CD4-positive, CD25-positive, alpha-beta regulatory T cell (primary cell): ENCODE measurements at places on chromosomes 5 and 9. TPM values are rescaled to one million over a fixed set of nuclear protein-coding genes. Genes with fewer than 3 reads are reported as not detected.

Gene PCA3
- total RNA-seq, result not detected

Gene ROPN1L
- total RNA-seq, result 3.0 TPM

DNA sequence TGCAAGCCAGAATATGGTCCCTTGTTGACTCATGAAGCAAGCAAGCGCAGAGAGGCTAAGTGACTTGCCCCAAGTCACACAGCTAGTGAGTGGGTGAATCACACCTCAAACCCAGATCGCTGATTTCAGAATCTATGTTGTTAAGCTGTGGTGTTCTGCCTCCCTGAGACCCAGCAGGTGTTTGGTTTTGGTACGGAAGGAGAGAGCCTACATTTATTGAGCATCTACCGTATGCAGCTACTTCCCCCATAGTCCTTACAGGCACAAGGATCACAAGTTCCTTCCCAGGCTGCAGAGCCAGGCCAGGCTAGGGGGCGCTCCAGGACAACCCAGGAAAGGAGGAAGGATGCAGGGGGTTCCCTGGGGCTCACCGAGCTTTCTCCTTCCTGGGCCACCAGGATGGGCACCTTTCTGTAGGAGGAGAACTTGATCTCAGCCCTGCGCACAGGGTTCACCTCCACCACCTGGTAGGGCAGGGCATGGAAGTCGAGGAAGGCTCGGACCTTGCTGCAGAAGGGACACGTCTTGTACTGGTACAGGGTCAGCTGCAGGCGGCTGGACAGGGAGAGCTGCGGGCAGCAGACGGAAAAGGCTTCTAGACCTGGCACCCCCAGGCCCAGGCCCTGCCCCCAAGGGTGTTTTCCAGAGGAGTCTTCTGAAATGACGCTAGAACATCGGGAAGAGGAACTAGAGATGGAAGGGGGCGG, 2.5 kb downstream of the PTGES2 start:
- H3K4me1 ChIP-seq, result peaks cover 38% of the 10 kb centered on the region
- no peak overlapping the region for H3K27ac ChIP-seq
- H3K4me3 ChIP-seq, result no peak overlapping the region
- peaks cover 22% of the 10 kb centered on the region for H3K36me3 ChIP-seq
- DNase-seq, result peak; percentile 48
- no peaks in the 10 kb centered on the region for H3K27me3 ChIP-seq

DNA sequence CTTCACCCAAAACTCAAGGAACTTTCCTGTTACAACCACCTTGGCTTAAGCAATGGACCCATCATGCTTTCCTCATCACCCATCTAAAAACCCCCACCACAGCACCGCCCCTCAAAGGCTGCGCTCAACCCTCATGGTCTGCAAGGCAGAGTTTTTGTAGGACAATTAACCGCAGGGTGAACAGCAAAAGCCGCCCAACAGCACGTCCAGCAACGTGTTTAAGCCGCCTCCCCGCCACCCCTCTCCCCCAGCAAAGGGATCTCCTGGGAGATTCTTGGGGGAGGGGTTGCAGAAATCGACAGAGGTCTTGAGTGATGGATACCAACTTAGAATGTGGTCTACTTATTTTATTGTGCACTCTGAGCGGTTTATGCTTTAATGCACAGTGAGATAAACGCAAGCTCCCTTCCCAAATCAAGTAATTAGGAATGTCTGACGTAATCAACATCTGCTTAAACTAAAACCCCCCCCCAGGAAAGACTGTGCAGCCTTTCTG, 1.9 kb downstream of the ROR2 start:
- no peak overlapping the region for H3K27ac ChIP-seq
- peaks cover 35% of the 10 kb centered on the region for H3K27me3 ChIP-seq
- DNase-seq, result no peak
- no peak overlapping the region for H3K4me3 ChIP-seq
- H3K36me3 ChIP-seq, result no peaks in the 10 kb centered on the region
